D721Med (cell line): ENCODE measurements at places on chromosomes 4 and X.

DNA sequence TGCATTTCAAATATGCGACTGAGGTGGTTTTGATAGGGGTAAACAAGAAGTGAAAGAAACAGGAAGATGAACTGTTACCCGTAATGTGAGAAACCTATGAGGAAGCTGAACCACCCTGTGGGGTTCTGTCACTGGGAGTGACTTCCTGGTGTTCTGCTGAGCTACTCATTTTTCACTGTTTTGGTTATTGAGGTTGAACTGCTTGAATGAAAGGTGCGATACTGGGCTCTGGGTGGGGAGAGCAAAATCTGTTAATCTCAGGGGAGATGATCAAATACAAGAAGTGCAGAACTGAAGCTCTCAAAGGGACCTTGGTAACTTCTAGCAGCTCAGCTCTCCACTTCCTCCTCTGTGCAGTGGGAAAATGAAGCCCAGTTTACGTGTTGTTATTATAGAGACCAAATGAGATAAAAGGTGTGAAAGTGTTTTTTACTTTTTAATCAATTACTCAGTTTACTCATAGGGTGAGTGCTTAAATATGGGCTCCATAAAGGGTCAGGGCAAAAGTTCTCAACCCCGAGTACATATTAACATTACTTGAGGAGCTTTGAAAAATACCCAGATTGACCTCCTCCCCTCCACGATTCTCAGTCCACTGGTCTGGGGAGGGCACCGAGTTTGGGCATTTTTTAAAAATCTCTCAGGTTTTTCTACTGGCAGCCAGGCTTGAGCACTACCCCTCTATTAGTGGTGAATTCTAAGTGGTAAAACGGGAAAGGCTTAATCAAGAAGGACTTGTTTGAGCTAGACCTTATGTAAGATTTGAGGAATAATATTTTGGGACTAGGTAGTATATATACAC is 66.7 kb downstream of the COQ2 start:
- no peak for DNase-seq

- no peak for DNase-seq
Measured at GRCh38 chrX:12843668-12844279, 23.1 kb upstream of the TLR7 start.

DNA sequence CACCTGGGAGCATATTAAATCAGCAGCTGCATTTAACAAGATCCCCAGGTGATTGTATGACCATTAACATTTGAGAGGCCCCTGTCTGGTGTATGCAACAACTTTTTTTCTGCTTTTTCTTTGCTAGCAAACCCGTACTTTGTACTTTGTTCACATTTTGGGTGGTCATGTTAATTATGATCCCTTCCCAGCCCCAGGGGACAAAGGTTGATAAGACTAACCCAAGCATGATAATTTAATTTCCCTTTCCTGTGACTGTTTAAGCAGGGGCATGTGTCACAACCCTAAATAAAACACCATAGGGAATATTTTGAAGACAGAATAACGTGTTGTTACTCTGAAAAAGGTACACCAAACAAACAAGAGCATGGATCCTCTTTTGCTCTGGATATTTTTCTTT is 332.0 kb downstream of the PCDH18 start:
- DNase-seq: no peak

DNA sequence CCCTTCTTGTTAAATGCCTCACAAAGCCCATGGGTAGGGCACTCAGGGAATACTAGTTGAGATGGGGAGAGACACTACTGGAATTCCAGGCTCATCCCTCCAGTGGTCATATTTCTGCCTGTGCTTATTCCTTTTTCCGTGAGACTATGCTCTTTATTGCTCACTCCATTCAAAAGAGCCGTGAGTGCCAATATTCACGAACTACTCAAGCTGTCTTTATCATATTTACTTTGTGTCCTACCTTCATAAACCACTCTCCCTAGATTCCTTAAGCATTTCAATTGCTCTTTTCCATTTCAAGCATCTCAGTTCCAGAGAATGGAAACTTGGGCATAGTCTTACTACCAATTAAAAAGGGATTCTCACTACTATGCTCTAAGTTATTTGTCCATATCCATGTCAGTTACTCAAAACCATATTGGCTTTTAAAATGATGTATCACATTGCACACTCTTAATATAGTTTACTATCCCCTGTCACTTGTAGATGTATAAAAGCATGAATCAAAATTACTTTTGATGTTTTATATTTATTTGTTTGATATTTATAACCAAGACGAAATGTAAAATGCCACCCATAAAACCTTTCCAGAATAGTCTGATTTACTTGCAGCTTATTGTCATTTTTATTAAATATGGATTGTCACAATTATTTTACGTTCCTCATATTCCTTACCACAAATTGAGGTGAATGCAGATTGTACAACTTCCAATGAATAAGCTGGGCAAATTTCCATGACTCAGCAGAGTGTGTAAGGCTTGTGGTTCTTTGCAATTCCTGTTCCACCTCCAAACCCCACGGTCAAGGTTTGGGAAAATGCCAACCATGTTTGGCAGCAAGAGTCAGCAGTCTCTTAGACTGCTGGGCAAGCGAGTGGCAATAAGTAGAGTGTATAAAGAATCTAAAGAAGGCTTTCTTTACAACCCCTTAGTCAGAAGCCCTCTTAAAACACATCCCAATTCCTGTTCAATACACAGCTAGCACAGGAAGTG is 24.4 kb downstream of the ENOX2 start:
- DNase-seq: no peak

GRCh38 chr4:112508356-112508755 is 7.6 kb downstream of the NEUROG2 start:
- DNase-seq: no peak

DNA sequence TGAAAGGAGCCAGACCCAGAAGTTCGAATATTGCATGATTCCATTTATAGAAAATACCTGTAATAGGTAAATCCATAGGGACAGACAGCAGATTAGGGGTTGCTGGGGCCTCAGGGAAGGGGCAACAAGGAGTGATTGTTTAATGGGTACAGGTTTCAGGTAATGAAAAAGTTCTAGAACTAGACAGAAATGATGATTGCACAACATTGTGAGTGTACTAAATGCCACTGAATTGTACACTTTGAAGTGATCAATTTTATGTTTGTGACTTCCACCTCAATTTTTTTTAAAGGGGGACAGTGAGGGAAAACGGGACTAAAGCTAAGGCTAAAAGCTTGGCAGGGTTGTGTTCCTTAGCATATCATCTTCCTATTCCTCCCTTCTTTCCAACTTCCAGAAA is 23.5 kb downstream of the ZBTB33 start:
- no peak for DNase-seq

DNA sequence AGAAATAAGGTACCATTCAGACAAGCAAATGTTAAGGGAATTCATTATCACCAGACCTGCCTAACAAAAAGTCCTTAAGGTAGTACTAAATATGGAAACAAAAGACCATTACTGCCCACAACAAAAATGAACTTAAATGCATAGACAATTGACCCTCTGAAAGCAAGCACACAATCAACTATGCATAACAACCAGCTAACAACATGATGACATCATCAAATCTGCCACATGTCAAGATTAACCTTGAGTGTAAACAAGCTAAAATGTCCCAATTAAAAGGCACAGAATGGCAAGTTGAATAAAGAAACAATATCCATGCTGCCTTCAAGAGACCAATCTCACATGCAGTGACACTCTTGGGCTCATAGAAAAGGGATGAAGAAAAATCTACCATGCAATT is 160.7 kb upstream of the CPXCR1 start:
- no peak for DNase-seq

GRCh38 chrX:43345166-43345565 is 310.9 kb upstream of the MAOA start:
- DNase-seq: no peak

DNA sequence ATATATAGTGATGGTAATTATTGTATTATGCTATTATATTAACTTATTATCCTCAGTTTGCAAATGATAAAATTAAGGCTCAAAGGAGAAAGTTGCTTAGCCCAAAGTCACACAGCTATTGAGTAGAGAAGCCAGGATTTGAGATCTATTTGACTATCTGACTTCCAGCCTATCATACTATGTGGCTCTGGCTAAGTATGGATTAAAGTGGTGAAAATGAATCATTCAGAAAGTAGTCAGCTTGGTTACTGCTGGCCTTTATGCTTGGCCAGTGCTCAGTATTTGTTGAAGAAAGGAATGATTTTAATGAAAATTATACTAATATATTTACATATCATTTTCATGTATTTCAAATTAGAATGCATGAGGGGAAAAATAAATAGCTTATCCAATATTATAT is 219.8 kb downstream of the SHROOM3 start:
- DNase-seq: no peak
